ENCODE measurements at places on chromosomes 7 and 10. TPM values are rescaled to one million over a fixed set of nuclear protein-coding genes. Genes with fewer than 3 reads are reported as not detected.

Gene SLC16A9
- polyA plus RNA-seq: 3.5 TPM

Gene CPN1
- not detected for polyA plus RNA-seq

Gene GARIN1A
- polyA plus RNA-seq: 0.83 TPM

Gene LRGUK
- polyA plus RNA-seq: not detected

Gene ARHGEF5
- 1.00 TPM for polyA plus RNA-seq

Gene NEUROG3
- not detected for polyA plus RNA-seq

Gene ERVW-1
- polyA plus RNA-seq: 1.2 TPM

Gene PDE1C
- 0.38 TPM for polyA plus RNA-seq

Gene RHOBTB1
- polyA plus RNA-seq: 12.5 TPM

Gene NPC1L1
- polyA plus RNA-seq: not detected

Gene WEE2
- not detected for polyA plus RNA-seq

Gene SAP25
- polyA plus RNA-seq: 3.9 TPM

Gene ARHGEF35
- 0.93 TPM for polyA plus RNA-seq

Gene CABCOCO1
- polyA plus RNA-seq: 1.5 TPM

Gene SPDYE5
- polyA plus RNA-seq: 2.9 TPM

Gene UTF1
- not detected for polyA plus RNA-seq

Gene OR13A1
- not detected for polyA plus RNA-seq

Gene OAT
- polyA plus RNA-seq: 80.4 TPM

Gene TFR2
- polyA plus RNA-seq: not detected

Gene RALA
- polyA plus RNA-seq: 44.4 TPM

Gene HOXA11
- not detected for polyA plus RNA-seq

Gene STEAP1B
- polyA plus RNA-seq: not detected

Gene NFE2L3
- 3.8 TPM for polyA plus RNA-seq

Gene UPK3B
- polyA plus RNA-seq: 0.42 TPM

Gene TRIM50
- not detected for polyA plus RNA-seq

Gene KIAA1549
- 7.5 TPM for polyA plus RNA-seq

Gene HYAL4
- polyA plus RNA-seq: not detected

Gene PROSER2
- 11.4 TPM for polyA plus RNA-seq

Gene PDIA4
- 148 TPM for polyA plus RNA-seq

Gene TEX47
- not detected for polyA plus RNA-seq

Gene DLX5
- polyA plus RNA-seq: 0.34 TPM

Gene GHRHR
- polyA plus RNA-seq: not detected

Gene GIMAP8
- not detected for polyA plus RNA-seq

Gene CNTNAP2
- 5.1 TPM for polyA plus RNA-seq

Gene CLRN3
- polyA plus RNA-seq: not detected

Gene GSTO1
- 245 TPM for polyA plus RNA-seq

Gene CALCR
- not detected for polyA plus RNA-seq

Gene UCN3
- polyA plus RNA-seq: not detected

Gene EBF3
- polyA plus RNA-seq: 0.12 TPM

Gene FAM131B
- 0.26 TPM for polyA plus RNA-seq

Gene TAS2R60
- not detected for polyA plus RNA-seq
